ENCODE measurements at places on chromosomes 3 and 15. TPM values are rescaled to one million over a fixed set of nuclear protein-coding genes. Genes with fewer than 3 reads are reported as not detected.

Gene VGLL3
- 6.8 TPM for total RNA-seq

Gene OR5K2
- total RNA-seq, result not detected

Gene ZNF619
- total RNA-seq, result 1.3 TPM

Gene CD86
- total RNA-seq, result not detected

Gene FOXP1
- 10.2 TPM for total RNA-seq

Gene ITPKA
- total RNA-seq, result 2.0 TPM

Gene PPP1R14D
- not detected for total RNA-seq

Gene LEKR1
- 0.54 TPM for total RNA-seq

Gene MEF2A
- 15.0 TPM for total RNA-seq

Gene ADAM10
- total RNA-seq, result 112 TPM

Gene IGSF11
- total RNA-seq, result 5.6 TPM

Gene CCDC9B
- 20.2 TPM for total RNA-seq

Gene TTLL13
- 0.09 TPM for total RNA-seq

Gene TFRC
- 94.1 TPM for total RNA-seq

Gene NDUFB4
- total RNA-seq, result 211 TPM

Gene PDZRN3
- total RNA-seq, result not detected

Gene GPR156
- total RNA-seq, result 0.54 TPM

Gene CCDC39
- total RNA-seq, result not detected

Gene SAXO2
- total RNA-seq, result 3.2 TPM

Gene POLQ
- total RNA-seq, result 6.3 TPM

Gene CCDC71
- 15.3 TPM for total RNA-seq

Gene SLC9C1
- not detected for total RNA-seq

Gene MUSTN1
- total RNA-seq, result not detected

Gene AADAC
- total RNA-seq, result 16.4 TPM

Gene BCHE
- 0.83 TPM for total RNA-seq

Gene RIOX2
- total RNA-seq, result 27.7 TPM

Gene RASSF1
- 20.9 TPM for total RNA-seq

Gene CYP8B1
- not detected for total RNA-seq

Gene PPP2R3A
- total RNA-seq, result 3.3 TPM

Gene ZNF385D
- 0.05 TPM for total RNA-seq

Gene KLHL40
- not detected for total RNA-seq

Gene NR1I2
- total RNA-seq, result not detected

Gene GOLGA6D
- total RNA-seq, result 0.03 TPM

Gene ZMAT3
- total RNA-seq, result 7.4 TPM

Gene SEMA6D
- not detected for total RNA-seq

Gene CD80
- not detected for total RNA-seq

Gene ISG20
- total RNA-seq, result 40.1 TPM

Gene FANCD2OS
- not detected for total RNA-seq

Gene CSPG5
- total RNA-seq, result 1.4 TPM

Gene UPK1B
- 12.9 TPM for total RNA-seq

Gene SH3GL3
- total RNA-seq, result 0.67 TPM

Gene PLXNA1
- total RNA-seq, result 26.3 TPM

Gene LIPC
- total RNA-seq, result 0.11 TPM
